ENCODE measurements at places on chromosomes 11 and 22.

- no peak for DNase-seq
These were observed 363.1 kb downstream of the MN1 start for GRCh38 chr22:27438271-27438980.

GRCh38 chr11:362642-363442 lies 6.5 kb upstream of the B4GALNT4 start:
- no peak for DNase-seq

DNA sequence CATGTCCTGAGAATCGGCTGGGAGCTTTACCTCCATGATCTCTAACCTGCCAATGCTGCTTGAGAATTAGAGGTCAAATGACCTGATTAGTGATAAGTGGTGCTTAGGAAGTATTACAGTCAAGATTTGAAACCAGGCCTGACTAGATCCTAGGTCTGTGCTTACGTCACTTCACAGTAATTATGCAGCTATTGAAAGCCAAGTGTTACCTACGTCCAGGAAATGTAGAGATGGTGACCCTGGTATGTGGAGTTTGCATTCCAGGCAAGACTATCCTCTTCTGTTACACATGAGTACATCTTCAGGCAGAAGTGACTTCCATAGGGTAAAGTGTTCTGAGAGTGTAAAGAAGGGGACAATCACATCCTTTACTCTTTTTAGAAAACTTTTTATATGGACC lies 530.4 kb upstream of the TENM4 start:
- no peak for DNase-seq

DNA sequence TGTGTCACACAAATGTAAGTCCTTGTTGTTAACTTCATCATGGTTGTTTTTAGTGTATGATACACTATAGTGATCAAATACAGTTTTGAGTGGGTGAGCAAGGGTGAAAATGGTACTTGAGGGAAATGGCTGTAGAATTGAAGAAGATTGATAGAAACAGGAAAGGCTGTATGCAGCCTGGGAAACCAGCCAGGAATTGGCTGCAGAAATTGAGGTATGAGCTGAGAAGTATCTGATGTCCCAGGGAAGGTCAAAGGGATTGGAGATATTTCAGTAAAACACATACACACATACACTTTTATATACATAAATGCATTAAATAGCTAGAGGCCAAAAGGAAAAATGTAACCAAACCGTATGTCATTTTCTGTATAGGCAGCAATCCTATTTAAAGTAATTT lies 13.1 kb upstream of the YAP1 start:
- no peak for DNase-seq

- DNase-seq, result no peak
These were observed 20.1 kb upstream of the CD44 start for GRCh38 chr11:35118906-35119305.

DNA sequence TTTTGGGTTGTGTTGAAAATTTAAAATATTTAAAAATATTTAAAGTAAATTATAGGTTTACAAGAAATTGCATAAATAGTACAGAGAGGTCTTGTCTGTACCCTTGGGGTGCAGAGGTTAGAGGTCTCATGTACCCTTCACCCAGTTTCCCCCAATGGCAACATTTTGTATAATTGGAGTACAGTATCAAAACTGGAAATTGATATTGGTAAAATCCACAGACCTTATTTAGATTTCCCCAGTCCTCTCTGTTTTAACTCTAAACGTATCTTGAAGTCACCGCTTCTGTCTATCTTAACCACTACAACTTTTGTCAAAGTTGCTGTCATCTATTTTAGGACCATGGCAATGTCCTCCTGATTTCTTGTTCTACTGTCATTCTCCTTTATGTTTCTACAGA lies 10.9 kb downstream of the THY1 start:
- no peak for DNase-seq

DNA sequence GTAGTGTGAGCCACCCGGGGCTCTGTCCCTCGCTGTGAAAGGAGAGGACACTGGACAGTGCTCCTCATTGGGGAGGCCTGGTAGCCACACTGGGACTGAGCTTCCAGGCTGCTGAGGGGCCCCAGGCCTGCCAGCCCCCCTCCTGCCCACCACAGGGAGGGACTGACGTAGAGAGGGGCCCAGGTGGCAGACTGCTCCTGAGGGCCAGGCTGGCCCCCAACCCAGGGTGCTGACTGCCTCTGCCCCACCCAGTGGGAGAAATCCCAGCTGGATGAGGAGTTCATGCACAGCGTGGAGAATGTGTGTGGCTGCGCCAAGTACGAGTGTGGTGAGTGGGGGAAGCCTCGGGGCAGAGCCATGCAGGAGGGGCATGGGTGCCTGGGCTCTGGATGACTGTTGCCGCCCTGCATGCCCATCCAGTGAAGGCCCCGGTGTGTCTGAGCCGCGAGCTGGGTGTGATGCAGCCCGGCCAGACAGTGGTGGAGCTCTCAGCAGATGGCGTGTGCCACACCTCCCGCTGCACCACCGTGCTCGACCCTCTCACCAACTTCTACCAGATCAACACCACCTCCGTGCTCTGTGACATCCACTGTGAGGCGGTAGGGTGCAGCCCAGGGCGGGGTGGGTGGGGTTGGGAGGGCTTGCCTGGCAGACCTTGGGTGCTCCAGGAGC lies 78.7 kb upstream of the MYOD1 start:
- DNase-seq, result no peak

GRCh38 chr11:43872995-43873394 lies 7.6 kb upstream of the ALKBH3 start:
- DNase-seq, result no peak

DNA sequence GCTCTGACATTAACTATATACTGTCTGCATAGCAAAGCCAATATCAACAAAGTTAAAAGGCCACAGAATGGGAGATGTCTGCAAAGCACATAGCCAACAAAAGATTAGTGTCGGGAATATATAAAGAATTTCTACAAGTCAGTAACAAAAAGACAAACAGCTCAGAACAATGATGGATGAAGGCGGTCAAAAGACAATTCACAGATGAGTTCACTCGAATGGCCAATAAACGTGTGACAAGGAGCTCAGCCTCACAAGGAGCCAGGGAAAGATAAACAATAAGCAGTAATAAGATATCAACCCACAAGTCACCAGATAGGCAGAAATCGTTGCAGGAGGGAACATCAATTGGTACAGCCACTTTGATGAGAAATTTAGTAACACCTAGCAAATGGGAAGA lies 106.0 kb upstream of the ISX start:
- DNase-seq, result no peak

GRCh38 chr11:75246006-75246670 lies 5.6 kb downstream of the TPBGL start:
- DNase-seq, result no peak

- no peak for DNase-seq
These were observed 7.4 kb downstream of the CD5 start for GRCh38 chr11:61109671-61110070.
